ENCODE measurements at places on chromosomes 6 and 20.

GRCh38 chr6:12241493-12242175 is 48.5 kb upstream of the EDN1 start:
- DNase-seq = no peak

DNA sequence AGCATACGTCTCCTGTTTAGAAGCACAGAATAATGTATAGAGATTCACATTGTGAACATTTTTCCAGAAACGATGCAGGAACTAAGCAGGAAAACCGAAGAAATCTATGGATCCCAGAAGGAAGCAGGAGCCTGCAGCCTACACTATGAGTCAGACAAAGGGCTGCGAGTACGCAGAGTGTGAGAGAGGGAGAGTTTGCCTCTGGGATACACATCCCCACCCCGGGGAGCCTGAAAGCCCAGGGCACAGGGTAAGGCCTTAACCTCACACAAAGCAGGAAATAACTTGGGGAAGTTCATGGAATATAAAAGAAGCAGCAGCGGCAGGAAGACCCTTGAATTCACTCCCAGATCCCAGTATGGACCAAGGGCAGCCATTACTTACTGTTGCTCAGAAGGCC is 842.1 kb upstream of the MANEA start:
- no peak for DNase-seq

DNA sequence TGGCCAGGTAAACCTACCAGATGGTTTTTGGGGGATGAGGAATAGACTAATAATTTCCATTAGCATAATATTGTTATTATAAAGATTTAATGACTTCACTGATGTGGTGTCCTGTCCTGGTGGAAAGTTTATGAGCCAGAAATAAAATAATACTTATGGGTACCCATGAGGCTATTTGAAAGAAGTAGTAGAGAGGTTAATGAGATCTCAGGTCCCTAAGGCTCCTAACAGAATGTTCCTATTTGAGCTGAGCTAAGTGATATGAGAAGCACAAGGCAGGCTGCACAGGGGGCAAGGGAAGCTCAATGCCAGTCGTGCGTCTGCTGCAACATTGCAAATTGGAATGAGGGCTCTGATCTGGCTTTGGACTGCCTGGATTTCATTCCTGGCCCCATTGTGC is 174.1 kb downstream of the BMP2 start:
- no peak for DNase-seq

DNA sequence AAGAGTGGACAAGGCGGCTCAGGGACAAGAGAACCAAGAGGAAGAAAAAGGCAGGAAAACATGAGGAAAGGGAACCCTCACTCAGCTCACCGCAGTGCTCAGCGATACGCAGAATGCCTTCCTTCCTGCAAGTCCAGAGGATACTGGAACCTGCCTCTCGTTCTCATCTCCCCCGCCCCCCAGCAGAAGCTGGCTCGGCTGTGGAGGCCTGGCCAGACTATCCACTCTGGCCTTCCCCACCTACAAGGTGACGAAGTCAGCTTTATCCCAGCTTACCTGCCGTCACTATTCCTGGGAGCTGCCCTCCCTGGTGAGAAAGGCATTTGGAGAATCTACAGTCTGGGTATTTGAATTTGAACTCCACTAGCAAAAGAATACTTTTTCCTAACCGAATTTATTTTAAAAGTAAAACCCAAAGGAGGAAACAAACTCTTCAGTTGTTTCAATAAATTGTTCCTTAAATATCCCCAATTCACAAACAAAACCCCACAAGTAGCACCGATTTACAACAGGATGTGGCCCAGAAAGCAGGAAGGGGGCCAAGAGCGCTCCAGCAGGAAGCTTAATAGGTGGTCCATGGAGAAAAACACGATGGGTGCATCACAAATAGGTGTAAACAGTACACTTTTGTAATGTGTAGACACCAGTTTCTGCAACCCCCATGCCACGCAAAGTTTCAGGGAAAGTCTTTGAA is 2.1 kb upstream of the DIDO1 start:
- no peak for DNase-seq

GRCh38 chr6:73476723-73477122 is 15.2 kb downstream of the MTO1 start:
- no peak for DNase-seq

- DNase-seq = no peak
These were observed 115.7 kb downstream of the SCML4 start for GRCh38 chr6:107708435-107708834.

DNA sequence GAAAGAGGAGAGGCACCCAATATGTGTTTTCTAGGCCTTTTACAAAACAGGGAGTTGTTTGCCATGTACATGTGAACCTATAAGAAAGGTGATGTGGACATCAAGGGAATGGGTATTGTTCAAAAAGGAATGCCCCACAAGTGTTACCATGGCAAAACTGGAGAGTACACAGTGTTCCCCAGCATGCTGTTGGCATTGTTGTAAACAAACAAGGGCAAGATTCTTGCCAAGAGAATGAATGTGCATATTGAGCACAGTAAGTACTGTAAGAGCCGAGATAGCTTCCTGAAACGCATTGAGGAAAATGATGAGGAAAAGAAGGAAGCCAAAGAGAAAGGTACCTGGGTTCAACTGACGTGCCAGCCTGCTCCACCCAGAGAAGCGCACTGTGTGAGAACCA is 13.1 kb downstream of the QRSL1 start:
- no peak for DNase-seq

DNA sequence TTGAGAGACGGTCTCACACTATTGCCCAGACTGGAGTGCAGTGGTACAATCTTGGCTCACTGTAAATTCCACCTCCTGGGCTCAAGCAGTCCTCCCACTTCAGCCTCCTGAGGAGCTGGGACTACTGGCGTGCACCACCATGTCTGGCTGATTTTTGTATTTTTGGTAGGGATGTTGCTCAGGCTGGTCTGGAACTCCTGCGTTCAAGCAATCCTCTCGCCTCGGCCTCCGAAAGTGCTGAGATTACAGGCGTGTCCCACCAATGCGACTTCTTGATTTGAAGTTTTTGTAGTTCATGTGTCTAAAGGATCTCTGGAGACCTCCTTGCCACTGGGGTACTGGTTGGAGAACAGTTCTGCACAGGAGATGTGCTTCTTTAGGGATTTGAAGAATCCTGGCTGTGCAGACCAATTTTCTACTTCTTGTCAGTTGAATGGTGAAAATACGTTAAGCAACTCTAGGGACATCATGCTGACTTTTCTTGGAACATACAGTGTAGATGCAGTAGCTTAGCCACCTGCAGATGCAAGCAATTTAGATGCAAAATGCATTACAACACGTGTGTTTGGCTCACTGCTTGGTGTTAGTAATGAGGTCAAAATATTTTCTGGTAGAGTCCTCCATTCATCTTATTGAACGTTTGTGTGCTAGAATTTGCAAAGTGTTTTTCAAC is 28.2 kb downstream of the SYTL3 start:
- no peak for DNase-seq
